Stimulated activated CD8-positive, alpha-beta memory T cell treated with anti-CD3 and anti-CD28 coated beads, Interleukin-7, amount 100 ng/mL, for 24 hours (primary cell): ENCODE measurements at places on chromosomes 5 and 9.

GRCh38 chr5:65047225-65047624 lies 278.5 kb downstream of the CWC27 start:
- DNase-seq: no peak

DNA sequence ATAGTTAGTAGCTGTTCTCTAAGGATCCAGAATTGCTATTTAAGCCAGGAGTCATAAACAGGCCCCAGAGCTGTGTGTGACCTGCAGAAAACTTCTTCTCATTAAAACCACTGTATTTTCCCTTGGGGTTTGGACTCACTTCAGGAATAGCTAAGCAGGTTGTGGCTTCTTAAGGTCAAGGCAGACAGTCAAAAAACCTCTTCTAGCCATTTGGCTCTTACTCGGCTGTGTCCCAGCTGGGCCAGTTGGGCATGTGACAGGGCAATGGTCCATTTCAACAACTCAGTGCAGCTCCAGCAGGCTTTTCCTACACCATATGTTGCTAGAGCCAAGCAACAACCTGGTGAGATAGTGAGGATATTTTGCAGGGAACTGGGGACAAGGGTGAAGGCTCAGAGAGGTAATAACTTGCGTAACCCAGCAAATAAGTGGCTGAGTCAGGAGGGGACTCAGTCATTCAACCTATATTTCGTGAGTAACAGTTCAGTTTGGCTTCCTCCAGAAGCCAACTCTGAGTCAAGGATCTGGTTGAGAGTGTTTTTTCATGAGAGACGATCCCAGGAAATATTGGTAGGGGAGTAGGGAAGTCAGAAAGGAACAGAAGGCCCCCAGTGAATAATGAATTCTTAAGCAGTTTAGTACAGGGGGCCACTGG lies 115.4 kb upstream of the PPP2R2B start:
- DNase-seq: no peak

GRCh38 chr5:145449794-145450193 lies 385.3 kb downstream of the PRELID2 start:
- DNase-seq: no peak

DNA sequence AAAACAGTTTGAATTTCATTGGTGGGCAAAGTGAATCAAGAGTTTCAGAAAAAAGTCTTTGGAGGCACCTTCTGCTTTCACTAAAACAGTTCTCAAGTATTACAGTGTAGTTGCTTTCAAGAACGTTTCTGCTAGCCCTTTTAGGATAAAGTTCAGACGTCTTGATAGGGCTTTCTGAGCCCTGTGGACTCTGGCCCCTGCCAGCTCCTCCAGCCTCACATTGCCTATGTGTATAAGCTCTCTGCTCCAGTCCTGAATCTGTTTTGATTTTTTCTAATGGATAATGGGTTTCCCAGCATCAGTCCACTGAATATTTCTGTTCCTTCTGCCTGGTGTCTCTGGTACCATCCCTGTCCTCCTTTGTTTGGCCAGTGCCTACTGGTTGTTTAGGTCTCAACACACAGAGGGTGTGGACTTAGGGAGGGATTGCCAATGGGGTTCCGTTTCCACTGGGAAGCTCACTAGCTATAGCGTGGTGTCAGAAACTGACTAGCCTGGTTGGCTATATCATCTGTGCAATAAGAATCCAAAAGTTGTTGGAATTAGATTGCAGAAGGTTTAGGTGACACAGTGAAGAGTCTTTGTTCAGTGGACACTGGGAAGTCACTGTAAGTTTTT lies 26.4 kb downstream of the ARHGAP26 start:
- no peak for DNase-seq

DNA sequence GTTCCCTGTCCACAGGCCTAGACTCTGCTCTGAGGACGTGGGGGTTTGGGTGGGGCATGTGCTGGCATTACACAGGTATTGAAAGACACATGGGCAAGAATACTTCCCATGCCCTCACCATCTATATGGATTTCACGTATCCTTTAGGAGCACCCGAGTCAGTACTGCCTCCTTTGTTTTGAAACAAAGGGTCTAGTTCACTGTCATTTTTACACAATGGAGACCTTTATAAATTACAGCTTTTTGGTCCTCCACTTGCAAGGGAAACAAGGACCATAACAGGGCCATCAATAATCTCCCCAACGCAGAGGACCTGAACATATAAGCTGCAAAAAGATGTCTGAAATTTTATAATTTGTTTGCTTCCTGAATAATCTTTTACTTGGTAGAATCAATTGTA lies 24.9 kb upstream of the CRHBP start:
- DNase-seq: no peak

- DNase-seq: no peak
These were observed 70.6 kb downstream of the DCP2 start for GRCh38 chr5:113047234-113047633.

GRCh38 chr5:60295423-60295822 lies 401.9 kb upstream of the PDE4D start:
- no peak for DNase-seq

GRCh38 chr9:20563917-20564316 lies 58.4 kb downstream of the MLLT3 start:
- DNase-seq: no peak

DNA sequence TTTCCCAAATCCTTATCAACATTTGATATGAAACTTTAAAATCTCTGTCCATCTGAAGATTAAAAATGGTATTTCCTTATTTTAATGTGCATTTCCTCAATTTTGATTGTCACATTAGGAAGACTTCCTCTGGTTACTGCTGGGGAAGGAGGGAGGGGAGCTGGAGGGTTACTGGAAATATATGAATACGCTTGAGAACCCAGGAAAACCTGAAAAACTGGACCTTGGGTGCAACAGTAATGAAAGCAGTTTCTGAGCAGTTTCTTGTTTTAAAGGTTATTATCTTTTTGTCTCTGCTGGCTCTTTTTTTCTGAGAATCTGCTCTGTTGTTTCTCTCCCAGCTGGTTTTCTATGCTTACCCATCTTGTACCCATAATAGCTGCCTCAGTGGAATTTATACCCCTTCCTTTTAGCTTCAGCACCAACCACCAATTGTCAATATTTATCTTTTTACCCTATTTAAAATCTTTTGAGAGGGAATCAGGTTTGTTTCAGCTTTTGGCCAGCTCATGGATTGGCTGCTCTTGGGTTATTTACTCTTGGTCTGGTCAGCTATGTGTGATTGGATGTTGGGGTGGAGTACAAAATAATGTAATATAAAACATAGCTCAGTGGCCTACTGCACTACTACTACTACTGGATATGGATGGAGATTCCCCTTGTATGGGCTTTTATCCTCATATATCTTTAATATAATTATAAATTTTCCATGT lies 67.4 kb downstream of the UNC13B start:
- no peak for DNase-seq

DNA sequence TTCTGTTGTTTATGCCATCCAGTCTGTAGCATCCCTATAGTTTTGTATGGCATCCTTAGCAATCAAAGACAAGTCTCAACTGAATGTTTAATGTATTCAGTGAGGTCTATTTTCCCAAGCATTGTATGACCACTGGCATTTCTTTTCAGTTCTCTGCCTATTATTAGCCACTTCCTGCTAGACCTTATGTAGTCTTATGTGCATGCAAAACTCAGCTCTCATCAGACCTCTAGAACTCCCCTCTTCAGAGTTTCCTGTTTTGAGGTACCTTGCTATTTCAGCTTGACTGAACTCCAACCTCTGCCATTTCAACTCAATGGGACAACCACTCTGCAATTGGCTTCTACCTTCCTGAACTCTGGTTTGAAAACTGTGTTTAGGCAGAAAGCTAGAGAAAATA lies 113.2 kb downstream of the SLC25A46 start:
- no peak for DNase-seq

DNA sequence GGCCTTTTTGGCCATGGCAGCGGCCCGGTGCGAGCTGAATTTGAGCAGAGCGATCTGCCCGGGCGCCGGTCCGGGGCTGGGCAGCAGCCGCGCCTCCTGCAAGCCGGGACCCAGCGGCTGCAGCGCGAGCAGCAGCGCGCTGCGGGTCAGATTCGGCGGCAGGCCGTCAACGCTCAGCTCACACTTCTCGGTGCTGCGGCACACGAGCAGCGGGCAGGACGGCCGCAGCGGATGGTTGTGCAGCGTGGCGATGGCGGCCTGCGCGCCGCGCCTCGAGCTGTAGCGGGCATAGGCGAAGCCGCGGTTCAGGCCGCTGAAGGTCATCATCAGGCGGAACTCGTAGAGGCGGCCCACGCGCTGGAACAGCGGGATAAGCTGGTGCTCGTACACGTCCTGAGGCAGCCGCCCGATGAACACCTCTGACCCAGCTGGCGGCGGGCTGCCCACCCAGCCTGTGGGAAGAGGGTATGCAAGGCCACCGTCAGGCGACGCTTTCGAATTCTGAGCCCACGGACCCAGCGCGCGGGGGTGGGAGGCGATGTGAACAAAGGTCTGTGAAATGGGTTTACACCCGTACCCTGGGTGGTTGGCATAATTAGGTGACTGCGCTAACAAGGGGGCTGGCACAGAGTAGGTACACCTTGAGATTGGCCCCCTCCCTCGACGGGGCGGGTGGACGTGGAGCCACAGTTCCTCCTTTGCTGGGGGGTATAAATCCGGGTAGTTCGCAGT lies 755 bp downstream of the DND1 start:
- DNase-seq: no peak

DNA sequence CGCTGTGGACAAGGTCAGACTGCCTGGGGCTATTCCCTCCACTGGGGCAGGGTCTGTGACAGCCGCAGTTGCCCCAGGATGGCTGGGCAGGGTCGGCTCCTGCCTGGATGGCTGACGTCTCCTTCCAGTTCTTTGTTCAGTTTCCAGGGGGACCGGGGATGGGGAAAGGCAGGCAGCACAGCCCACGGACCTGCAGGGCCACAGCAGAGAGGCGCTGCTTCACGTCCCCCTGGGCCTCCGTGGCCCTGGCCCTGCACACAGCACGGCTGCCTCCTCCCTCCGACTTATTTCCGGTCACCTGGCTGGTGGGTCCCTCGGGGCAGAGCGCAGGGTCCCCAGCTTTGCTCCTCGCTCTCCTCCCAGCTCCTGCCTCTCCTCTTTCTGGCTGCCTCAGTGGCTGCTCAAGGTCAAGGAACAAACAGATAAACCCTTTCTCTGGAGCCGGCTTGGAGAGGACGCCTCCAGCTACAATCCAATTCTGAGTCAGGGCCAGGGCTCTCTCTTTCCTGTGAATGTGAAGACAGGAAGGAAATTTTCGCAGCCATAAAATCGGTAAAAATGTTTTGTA lies 169.7 kb downstream of the C9orf50 start:
- no peak for DNase-seq

GRCh38 chr9:95092262-95093072 lies 225.0 kb downstream of the FANCC start:
- no peak for DNase-seq

- no peak for DNase-seq
These were observed 117.0 kb downstream of the KIAA0825 start for GRCh38 chr5:94501365-94501764.

DNA sequence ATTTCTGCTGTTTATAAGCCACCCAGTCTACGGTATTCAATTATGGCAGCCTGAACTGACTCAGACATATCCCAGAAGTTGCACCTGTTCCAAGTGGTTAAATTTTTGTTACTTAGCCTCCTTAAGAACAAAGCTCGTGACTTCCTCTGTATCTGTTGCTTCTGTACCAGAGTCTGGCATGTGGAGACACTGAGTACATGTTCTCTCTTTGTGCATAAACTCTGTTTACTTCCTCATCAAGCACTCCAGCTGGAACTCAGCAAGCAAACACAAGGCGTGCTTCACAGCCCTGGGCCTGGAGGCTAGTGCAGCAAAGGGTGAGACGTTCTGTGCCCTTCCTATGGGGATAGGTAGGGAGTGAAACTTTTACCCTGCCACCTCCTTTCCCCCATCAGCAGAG lies 19.0 kb downstream of the C9orf152 start:
- DNase-seq: no peak

- DNase-seq: no peak
These were observed 293.7 kb downstream of the SPOCK1 start for GRCh38 chr5:137205231-137206027.

GRCh38 chr5:180628211-180628610 lies 21.2 kb downstream of the FLT4 start:
- no peak for DNase-seq

DNA sequence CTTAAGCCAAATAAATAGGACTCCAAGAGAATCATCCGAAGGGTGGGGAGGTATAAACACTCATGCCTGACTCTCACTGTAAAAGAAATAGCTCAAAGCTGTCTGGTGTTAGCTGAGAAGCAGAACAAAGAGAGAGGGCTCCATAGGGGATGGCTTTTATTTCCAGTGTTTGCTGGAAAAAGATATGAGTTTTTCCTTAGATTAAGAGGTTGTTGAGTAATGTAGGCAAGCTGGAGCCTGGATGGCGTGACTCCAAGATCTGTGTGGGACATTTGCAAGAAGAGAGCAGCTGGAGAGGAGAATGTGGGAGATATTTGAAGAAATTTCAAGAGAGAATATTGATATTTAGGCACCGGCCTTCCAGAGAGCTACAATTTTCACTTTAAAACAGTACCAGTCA lies 793.7 kb upstream of the RGMB start:
- DNase-seq: no peak

GRCh38 chr5:134511796-134512660 lies 13.4 kb upstream of the JADE2 start:
- no peak for DNase-seq

- no peak for DNase-seq
These were observed 83.7 kb downstream of the PDE8B start for GRCh38 chr5:77294185-77294584.

- DNase-seq: no peak
These were observed 35.3 kb upstream of the HSPA9 start for GRCh38 chr5:138610415-138610917.

DNA sequence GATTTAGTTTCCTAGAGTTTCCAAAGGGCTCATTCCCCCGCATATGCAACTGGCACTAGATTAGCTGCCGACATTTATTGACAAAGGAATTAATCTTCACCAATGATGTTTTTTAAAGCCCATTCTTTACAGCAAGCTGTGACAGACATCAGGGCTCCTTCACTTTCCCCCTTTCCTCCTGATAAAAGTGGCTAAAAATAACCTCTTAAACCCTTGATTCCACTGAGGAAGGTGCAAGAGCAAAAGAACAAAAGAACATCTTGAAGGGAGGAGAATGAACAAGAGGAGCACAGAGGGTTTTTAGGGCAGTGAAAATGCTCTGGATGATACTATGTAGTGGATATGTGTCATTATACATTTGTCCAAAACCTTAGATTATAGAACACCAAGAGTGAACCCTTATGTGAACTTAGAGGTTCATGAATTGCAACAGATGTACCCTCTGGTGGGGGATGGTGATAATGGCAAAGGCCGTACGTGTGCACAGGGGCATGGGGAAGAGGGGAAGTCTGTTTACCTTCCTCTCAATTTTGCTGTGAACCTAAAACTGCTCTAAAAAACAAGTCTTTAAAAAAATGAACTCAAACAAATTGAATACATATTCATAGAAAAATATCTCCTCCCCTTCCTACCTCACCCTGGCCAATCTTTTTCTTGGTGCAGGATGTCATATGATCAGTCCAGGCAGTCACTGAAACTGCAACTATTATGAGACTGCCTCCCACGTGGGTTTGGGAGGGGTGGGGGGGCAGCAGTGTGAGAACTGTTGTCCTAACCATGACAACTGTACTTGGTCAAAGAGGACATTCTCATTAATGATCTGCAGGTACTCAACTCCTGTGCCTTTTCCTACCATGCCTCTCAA lies 83.0 kb downstream of the MARCHF3 start:
- DNase-seq: no peak

GRCh38 chr9:81771571-81771970 lies 82.2 kb upstream of the TLE1 start:
- DNase-seq: no peak

GRCh38 chr9:118446943-118447639 lies 742.9 kb downstream of the TLR4 start:
- DNase-seq: no peak
